ENCODE measurements at places on chromosomes 2 and 18. TPM values are rescaled to one million over a fixed set of nuclear protein-coding genes. Genes with fewer than 3 reads are reported as not detected.

DNA sequence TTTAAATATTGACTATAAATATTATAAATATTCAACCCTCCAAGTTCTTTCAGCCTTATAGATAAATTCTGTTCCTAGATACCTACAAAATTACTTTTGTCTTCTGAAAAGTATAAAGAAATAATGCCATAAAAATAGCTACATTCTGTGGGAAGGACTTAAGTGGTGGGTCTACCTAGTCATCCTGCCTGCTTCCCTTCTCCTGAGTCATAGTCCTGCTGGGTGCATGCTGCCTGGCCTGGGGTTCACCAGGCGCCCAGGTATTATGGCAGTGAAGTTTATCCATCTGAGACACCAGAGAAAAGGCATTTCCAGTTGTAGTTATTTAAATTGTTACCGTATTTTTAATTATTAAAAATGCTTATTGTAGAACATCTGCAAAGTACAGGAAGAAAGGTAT is 167.5 kb downstream of the SLC39A10 start:
- no peak for DNase-seq

DNA sequence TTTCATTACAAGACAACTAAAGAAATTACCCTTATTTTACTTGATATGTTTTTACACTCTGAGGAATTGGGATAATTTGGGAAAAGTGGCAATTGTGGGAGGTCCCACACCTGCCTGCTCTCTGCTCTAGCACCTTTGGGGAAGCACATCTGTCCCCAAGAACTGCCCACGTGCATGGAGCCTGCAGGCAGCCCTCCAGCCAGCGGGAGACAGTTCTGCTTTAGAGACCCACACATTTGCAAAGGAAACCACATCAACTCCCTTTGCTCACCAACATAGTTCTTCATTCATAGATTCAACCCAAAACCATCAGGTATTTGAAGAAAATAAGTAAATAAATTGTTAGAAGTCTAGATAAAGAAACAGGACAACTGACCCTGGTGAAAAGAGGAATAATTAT is 239.9 kb upstream of the ID2 start:
- DNase-seq, result no peak

DNA sequence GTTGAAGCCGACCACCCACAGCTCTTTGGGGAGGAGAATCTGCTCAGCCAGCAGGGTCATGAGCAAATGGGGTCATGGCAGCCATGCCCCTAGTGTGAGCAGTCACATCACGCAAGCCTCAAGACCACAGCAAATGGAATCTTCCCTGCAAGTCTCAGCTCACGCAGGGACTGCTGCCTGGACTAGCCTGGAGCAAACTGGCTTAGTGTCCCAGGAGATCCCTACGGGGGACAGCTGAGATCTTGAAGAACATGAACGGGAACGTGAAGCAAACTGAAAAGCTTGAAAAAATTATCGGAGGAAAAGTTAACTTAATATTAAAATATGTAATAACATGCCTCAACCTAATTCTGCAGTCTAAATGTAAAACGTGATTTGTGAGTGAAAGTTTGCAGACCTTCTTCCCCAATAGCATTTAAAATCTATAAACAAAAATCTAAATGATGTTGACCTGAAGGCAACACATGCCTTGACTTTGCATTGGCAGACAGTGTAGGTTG is 118.4 kb downstream of the FAM124B start:
- DNase-seq, result no peak

GPR155 gene
- 1.0 TPM for total RNA-seq

DNA sequence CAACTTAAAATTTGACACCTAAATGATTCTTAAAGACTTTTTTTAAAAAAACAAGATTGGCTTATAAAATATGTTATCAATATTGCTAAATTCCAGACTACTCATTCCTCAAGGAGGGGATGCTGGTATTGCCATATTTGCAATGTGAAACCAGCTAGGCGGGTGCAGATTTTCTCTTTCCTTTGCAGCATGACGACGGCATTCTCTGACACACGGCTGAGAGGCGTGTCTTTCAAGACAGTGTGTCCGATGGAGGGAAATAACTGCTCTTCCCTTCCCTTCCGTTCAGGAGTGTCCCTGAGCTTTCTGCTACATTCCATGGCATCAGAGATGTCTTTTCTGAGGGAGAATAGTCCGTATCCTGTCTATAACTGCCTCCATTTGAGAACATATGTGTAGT is 38.2 kb upstream of the CNGA3 start:
- DNase-seq, result no peak

- DNase-seq, result no peak
These were observed 7.4 kb downstream of the IL36A start for GRCh38 chr2:113012436-113013335.

GRCh38 chr2:181126311-181126868 is 146.0 kb downstream of the UBE2E3 start:
- no peak for DNase-seq

- DNase-seq, result no peak
These were observed 76.1 kb downstream of the SCG2 start for GRCh38 chr2:223526106-223526505.

POTEF gene
- 13.6 TPM for total RNA-seq

- DNase-seq, result no peak
These were observed 268.2 kb upstream of the ID2 start for GRCh38 chr2:8413589-8414135.

SPP2 gene
- not detected for total RNA-seq

MRO gene
- 1.1 TPM for total RNA-seq
